ENCODE measurements at places on chromosomes 16 and 17. TPM values are rescaled to one million over a fixed set of nuclear protein-coding genes. Genes with fewer than 3 reads are reported as not detected.

The TEKT5 gene
- total RNA-seq: not detected

The CLDN9 gene
- total RNA-seq: under 0.01 TPM

The CTRL gene
- 0.33 TPM for total RNA-seq

The WSB1 gene
- 158 TPM for total RNA-seq

The TMEM88 gene
- total RNA-seq: 0.44 TPM

The MYH11 gene
- total RNA-seq: under 0.01 TPM

The NTN3 gene
- 1.5 TPM for total RNA-seq

All from smooth muscle cell of trachea (primary cell).